ENCODE measurements at places on chromosomes 2 and 18.

GRCh38 chr2:203261326-203262159 lies 22.7 kb downstream of the CYP20A1 start:
- DNase-seq, result no peak

- DNase-seq, result peak; percentile 37
Measured at GRCh38 chr2:113119111-113119510, 8.3 kb upstream of the IL1RN start.

GRCh38 chr2:154952346-154952980 lies 254.0 kb downstream of the KCNJ3 start:
- no peak for DNase-seq

- DNase-seq, result no peak
Measured at GRCh38 chr2:177538323-177538722, 145.8 kb downstream of the AGPS start.

GRCh38 chr2:107785756-107786155 lies 40.9 kb upstream of the RGPD4 start:
- DNase-seq, result no peak

DNA sequence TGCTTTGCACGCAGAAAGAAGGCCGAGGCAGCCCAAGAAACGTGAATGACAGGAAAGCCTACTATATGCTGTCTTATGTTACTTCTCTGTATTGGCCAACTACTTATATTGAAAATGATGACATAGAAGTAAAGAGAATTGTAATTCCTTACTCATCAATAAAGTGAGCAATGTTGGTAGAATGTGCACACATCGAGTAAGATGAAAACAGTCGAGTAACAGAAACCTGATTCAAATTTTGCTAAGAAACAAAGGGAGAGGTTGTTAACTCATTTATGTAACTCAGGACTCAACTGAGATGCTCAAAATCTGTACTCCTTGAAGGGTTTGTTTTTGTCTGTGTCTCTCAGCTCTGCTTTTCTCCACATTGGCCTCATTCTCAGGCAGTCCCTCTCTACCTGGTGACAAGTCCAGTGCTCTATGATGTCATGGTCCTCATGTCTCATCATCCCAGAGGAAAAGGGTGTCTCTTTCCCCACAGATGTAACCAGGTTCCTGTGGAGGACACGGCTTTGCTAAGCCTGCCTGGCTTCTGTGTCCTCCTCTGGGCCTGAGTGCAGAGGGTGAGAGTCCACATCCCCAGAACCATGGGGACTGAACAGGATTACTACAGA lies 30.3 kb upstream of the CCDC93 start:
- DNase-seq, result no peak

DNA sequence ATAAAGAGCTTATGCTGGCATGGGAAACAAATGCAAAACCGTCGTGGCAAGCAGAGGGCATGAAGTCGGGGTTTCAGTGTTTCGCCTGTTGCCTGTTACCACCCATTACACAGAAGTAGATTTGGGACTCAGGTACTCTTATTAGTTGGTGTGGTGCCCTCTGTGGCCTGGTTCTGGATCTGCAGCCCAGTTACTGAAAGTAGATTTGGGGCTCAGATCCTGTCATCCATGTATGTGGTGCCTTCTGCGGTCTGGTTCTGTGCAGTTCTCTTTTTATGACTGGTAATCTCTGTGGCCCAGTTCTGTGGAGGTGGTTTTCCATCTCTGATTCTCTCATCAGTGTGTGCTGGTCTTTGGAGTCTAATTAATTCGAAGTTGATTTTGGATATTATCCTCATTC lies 45.2 kb downstream of the ADNP2 start:
- DNase-seq, result no peak

GRCh38 chr18:61972389-61973264 lies 79.8 kb upstream of the RNF152 start:
- peak; percentile 78 for DNase-seq

DNA sequence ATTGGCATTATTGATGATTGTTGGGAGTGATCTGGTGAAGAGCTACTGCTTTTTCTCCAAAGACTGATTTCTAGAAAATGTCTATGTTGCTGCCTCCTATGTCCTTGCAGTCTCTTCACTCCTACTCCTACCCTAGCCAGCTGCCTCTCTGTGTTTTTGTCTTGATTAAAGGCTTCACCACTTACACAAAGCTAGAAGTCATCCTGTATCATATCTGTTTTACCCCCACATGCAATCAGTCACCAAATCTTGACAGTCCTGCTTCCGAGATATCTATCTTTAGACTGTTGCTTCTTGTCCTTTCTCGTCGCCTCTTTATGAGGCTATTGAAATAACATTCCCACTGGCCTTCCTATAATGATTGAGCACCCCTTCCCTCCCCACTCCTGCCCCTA lies 84.5 kb upstream of the ITGA4 start:
- DNase-seq, result no peak

DNA sequence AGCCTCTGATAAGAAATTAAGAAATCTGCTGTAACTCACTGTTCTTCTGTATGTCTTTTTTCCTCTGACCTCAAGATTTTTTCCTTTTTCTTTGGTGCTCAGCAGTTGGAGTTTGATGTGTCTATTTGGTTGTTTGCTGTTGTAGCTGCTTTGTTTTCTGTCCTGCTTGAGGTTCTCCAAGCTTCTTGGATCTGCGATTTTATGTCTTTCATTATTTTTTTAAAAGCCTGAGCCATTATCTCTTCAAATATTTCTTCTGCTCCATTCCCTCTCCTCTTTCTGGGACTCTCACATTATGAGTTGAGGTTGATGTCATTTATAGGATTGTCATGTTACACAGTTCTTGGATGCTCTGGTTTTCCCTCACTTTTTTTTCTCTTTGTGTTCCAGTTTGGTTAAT lies 47.7 kb downstream of the RAMP1 start:
- DNase-seq, result no peak

Measured in inflammatory macrophage (primary cell).